HepG2 (cell line): ENCODE measurements at places on chromosomes 2 and 18. TPM values are rescaled to one million over a fixed set of nuclear protein-coding genes. Genes with fewer than 3 reads are reported as not detected.

GRCh38 chr2:238955648-238956531 is 108.0 kb downstream of the TWIST2 start:
- DNase-seq, result no peak

DNA sequence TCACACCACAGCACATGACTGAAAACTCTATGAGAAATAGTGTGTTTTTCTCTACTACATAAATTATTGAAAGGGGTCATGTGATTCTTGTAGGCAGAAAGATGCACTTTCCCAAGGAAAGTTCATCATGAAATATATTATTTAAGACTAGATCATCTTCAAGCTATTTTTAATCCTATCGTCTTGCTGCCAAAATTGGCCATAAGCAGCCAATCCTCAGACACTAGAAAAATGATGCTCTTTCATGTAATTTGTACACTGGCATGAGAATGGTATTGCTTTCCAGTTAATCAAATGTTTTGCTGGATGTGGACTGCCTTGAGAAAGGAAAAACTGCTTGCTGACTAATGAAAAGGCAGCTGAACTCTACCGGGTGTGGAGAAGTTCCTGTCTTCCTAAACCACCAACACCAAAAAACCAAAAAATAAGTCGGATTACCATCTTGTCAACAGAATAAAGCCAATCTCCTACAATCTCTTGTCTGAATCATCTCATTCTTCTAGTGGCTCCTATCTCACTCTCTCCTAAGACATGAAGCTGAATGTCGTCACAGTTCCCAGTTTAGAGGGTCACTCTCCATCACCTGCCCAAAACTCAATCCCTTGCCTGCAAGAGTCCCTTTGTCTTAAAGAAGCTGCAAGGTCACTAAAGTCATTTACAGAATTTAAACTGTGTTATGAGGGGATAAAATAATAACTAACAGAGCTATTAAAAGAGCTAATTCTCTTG is 5.3 kb downstream of the BCL2 start:
- DNase-seq, result no peak

GRCh38 chr2:170950221-170950761 is 21.2 kb downstream of the GORASP2 start:
- no peak for DNase-seq

DNA sequence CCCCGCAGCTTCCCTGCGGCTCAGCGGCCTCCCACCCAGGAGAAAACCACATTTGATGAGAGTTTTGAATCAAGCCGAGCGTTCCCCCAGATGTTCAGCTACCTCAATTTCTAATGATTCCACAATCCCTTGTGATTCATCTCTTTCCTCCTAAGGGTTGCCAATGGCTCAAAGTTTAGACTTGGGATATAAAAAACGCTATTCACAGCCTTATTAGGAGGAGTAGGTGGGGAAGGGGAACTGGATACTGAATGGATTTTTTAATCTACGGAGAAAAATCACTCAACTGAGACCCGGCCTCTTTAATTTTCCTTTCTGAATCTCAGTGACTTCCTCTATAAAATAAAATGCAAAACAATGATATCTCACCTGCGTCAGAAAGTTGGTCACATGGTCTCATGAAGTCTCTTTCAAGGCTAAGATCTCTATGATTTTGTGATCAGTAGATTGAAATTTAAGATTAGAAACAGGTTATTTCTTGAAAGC is 192.6 kb upstream of the TCF4 start:
- DNase-seq, result no peak

GRCh38 chr2:88131201-88131998 is 3.5 kb upstream of the FABP1 start:
- DNase-seq, result peak; percentile 75

GRCh38 chr18:67421651-67422050 is 94.9 kb downstream of the DSEL start:
- DNase-seq, result no peak

EDAR gene
- total RNA-seq, result not detected in 2 replicates

DNA sequence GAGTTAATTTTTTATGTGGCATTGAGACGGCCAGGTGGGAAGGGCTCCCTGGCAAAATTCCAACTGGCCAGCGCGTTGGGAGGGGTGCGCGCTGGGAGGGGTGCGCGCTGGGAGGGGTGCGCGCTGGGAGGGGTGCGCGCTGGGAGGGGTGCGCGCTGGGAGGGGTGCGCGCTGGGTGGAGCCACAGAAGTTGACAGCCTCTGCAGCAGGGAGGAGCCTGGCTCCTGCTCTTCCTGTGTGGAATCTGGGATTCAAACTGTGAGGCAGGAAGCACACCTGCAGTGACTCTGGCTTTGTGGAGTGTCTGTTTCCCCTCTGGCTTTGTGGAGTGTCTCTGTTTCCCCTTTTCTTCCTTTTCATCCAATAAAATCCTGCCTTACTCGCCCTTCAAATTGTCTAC is 147.9 kb upstream of the CBLN2 start:
- no peak for DNase-seq

LIPG gene
- total RNA-seq, result 4.9 and 10.8 TPM in 2 replicates

VIT gene
- total RNA-seq, result not detected in 2 replicates

GRCh38 chr2:3154146-3154545 is 223.5 kb downstream of the EIPR1 start:
- no peak for DNase-seq

THSD7B gene
- total RNA-seq, result 0.02 TPM in 1 of 2 replicates, not detected in the other

DNAJC5G gene
- not detected in 2 replicates for total RNA-seq

- DNase-seq, result peak; percentile 55
Measured at GRCh38 chr18:63963615-63964256, 6.1 kb upstream of the SERPINB8 start.
